ENCODE measurements at places on chromosomes 11 and 22.

GRCh38 chr11:10858439-10859325 lies 829 bp upstream of the ZBED5 start:
- peak; percentile 46 for DNase-seq

DNA sequence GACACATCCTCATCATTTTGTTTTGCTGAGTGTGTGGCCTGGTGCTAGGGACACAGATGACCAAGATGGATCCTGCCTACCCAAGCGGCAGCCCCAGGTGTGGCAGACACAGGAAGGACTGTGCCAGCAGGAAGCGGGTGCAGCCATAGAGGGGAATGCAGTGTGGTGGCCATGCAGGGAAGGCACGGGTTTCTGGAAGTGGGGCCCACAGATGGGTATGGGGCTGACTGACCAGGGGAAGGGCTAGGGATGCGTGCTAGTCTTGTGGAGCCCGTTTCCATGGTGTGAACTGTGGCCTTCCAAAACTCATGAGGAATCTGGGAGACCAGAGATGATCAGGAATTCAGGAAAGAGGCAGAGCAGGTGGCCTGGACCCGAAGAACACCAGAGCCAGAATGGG lies 33.5 kb downstream of the YPEL1 start:
- no peak for DNase-seq

DNA sequence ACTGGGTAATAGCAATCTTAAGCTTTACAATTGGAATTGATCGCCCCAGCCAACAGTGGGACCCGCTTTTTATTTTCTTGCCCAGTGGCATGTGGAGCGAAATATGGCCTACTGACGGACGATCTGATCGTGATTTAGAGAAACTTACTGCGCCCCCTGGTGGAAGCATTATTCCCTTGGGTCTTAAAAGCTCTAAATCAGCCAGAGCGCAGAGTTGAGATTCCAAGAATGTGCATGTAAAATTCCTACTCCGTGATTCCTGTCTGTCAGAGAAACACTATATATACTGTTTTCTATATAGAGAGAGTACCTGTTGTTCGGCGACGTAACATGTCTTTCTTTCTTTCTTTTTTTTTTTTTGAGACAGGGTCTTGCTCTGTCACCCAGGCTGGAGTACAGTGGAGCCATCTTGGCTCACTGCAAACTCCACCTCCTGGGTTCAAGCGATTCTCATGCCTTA lies 3.7 kb upstream of the DPF2 start:
- peak; percentile 89 for DNase-seq

- no peak for DNase-seq
Observed at GRCh38 chr11:33635161-33635560, 65.5 kb downstream of the C11orf91 start.

GRCh38 chr11:47152126-47152952 lies 24.3 kb downstream of the ARFGAP2 start:
- no peak for DNase-seq

DNA sequence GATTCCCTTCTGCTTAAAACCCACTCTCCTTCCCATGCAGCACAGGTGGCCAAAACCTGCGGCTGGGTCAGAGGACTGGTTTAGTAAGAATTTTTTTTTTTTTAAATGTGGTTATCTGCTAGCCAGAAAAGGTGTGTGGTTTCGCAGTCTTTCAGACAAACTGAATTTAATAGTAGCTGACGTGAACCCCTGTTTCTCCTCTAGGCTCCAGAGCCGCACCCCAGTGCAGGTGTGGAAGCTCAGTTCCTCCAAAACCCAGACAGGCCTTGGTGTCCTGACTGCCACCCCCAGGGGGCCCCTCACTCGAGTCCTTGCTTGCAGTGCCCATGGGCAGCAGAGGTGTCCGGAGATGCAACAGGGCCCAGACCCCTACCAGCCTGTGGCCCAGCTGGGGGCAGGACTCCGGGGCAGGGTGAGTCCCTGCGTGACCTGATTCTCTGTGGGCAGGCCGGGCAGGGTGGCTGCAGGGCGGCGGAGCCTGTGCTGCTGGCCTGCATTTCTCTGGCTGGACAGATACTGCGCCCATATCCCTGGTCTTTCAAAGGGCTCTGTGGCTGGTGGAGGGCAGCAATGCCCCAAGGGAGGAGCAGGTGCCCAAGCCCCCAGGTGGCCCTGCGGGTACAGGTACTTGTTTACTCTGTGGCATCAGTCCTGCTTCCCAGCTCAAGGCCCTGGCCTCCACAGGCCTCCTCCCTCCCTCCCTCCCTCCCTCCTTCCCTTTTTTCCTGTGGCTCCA lies 15.2 kb downstream of the KCNQ1 start:
- DNase-seq, result no peak

DNA sequence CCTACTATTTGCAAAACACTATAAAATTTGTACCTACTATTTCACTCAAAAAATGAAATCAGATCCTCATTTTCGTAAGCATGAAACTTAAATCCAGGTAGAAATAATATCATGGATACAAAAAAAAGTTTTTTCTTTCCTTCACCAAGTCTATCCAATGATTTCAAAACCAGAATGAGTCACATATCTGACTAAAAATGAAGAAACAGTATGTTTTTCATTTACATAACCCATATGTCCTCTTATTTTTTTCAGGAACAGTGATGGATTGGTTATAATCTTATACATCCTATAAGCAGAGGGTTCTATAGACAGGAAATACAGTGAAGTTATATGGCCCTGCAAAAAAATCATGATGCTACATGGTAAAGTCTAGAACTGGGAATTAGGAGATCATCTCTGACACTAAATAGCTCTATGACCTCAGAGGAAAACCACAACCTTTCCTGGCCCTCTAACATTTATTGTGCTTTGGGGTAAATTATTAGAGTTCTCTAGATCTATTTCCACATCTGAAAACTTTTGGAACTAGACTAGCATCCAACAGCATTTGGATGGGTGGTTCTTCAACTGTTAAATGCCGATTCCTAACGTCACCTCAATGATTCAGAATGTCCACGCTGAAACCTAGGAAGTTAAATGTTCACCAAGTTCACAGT lies 10.9 kb downstream of the MTMR2 start:
- no peak for DNase-seq

DNA sequence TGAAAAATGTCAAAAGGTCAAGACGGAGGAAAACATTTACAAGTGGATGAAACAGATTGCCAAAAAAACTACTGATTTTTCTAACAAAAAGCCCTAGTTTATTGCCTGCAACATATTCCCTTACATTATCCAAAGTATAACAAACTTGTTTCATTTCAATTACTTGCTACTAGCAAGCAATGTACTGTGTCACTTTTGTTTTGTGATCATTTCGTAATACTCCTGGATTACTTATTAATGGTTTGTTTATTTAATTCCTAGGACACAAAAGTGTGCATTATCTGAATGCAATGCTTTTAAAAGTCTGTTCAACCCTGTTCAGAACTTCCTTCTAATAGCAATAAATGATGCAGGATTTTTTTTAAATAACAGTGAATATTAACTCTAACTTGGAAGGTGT lies 50.9 kb downstream of the CCDC34 start:
- no peak for DNase-seq

DNA sequence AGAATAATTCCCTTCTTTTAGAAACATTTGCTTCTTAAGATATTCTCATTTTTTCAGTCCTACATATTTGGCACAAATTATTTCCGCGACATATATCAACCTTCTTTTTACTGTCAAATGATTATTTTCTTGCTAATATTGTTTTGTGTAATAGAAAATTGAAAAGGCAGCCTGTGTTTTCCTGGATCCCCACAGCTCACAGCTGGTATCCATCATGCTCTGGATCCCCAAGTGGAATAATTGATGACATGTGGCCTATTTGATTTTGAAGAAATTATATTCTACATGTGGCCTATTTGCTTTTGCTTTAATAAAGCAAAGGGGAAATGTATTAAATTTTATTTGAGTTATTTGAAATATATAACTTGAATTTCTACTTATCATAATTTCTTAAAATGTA lies 199.4 kb upstream of the LUZP2 start:
- no peak for DNase-seq

GRCh38 chr11:117071344-117071787 lies 26.9 kb downstream of the SIK3 start:
- no peak for DNase-seq

DNA sequence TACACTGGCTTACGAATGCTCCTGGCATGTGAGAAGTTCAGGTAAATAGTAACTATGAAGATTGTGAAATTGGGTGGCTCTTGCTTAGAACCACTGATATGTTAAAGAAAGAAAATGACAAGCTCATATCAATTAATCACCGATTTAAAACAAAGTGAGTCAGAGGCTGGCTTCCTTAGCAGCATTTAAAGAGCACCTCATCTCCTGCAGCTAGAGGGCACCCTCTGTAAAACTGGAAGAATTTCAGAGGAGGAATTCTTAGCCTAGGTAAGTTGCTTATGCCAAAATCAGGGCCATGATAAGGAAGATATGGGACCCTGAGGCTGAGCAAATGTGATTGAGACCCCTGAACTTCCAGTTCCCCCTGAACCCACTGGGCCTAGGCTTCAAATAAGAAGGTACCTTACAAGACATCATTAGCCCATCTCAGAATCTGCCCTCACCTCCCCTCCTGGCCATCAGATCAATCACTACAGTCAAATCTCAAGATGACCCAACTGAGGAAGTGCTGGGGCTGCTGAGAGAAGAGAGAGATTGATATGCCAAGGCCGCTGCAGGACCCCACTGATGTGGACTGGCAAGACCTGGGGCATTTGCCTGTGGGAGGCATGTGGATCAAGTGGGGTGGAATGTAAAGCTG lies 8.6 kb upstream of the CD3E start:
- peak; percentile 38 for DNase-seq

- DNase-seq, result no peak
Observed at GRCh38 chr11:2127482-2128129, 11.6 kb downstream of the IGF2 start.

DNA sequence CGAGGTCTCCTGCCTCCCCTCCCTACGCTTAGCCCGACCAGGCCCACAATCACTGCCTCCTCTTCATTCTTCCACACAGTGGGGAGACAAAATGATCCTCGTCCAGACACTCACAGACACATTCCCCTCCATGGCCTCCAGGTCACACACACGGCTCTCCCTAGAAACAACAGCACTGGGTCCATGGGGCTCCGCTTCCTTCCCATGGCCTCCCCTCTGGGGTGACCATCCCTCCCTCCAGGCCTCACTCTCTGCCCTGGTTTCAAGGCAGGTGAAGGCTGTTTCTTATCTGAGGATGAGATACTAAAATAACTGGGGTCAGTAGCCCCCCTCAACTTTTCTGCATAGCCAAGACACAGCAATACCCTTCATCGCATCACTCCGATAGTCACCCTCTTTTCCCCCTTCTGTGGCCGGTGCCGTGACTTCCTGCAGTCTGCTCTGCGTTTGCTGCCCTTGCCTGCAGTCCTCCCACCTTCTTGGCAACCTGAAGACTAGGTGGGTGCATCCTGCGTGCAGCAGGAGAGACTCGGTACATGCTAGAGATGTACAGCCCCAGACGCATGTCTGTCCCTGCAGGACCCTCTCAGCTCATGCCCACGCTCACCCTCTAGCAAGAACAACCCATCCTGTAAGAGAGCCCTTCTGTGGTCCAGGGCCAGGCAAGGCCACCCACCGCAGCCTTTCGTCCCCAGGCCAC lies 55.8 kb downstream of the CD6 start:
- peak; percentile 56 for DNase-seq

DNA sequence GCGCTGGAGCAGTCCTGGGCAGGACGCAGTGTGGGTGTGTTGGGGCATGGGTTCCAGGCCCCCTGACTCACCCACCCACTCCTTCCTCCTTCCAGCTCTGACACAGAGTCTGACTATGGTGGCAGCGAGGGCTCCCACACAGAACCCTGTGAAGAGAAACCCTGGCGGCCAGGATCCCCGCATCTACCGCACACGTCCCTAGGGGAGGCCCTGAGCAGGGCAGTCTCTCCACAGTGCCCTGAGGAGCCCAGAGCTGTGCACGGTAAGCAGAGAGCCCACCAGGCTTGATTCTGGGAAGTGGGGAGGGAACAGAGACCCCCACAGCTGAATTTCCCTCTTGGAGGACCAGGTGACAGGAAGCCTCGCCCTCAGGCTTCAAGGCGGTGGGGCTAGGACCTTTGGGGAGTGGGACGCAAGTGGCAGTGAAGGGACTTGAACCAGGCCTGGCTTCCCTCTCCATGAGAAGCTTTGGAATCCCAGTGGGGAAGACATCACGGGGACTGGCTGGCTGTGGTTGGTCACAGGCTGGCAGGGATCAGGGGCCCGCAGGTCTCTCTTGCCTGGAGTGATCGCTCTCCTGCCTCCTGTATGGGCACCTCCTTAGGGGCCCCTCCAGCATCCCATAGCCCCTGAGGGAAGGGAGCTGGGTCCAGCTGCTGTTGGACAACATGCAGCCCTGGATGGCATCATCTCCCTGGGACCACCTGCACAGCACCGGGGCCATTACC lies 96.4 kb upstream of the PARVA start:
- peak; percentile 53 for DNase-seq

GRCh38 chr11:128294671-128295050 lies 292.7 kb downstream of the ETS1 start:
- no peak for DNase-seq

DNA sequence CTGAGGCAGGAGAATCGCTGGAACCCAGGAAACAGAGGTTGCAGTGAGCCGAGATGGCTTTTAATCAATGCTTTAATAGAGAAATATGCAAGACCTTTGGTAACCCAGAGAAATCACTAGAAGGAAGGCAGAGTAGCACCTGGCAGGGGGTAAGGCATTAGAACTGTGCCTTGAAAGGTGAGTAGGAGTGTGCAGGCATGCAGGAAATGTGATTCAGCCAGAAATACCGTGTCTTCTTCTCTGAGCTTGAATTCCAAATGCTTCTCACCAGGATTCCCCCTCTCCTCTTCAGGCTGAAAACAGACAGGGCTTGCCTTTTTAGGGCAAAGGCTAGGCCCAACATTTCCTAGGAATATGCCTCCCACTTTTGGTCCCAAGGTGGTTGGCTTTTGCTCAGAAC lies 51.0 kb downstream of the OR4D9 start:
- no peak for DNase-seq

DNA sequence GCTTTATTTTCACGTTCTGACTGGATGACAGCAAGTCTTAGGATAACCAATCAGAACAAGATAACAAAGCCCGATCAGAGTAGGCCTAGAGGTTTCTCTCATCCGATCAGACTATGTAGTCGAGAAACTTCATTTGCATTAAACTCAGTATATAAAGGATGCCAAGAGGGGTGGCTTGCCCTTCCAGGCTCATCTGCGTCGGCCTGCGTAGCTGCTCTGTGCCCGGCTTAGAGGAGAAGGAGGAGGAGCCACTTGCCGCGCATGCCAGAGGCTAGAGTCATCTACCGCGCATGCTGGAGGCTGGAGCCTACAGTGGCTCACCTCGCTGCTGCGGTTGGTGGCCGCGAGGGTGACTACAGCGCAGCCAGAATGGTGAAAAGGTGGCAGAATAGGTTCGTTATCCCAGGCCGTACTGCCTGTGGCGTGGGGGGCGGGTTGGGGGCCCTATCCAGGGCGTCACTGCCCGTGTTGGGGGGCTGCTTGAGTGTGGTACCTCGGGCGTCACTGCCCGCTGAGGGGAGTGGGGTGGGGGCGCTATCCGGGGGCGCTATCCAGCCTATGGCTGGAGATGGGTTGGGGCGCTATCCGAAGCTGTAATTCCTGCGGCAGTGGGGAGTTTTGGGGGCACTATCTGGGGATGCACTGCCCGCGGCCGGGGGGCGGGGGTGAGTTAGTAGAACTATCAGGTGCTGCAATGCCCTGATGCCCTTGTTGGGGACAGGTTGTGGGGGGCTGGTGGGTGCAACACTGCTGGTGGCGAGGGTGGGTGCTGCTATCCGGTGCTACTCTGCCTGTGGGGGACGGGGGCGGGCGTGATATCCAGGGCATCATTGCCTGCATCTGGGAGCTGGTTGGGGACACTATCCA lies at the start of gene RFPL2:
RFPL2 (minus strand) TSS at position 218 of the 867 bp plus-strand sequence. CDS start 2,622 bp downstream, outside the sequence.
- DNase-seq, result peak; percentile 27

- DNase-seq, result peak; percentile 39
Observed at GRCh38 chr11:76598426-76598839, 72.1 kb downstream of the LRRC32 start.

- no peak for DNase-seq
Observed at GRCh38 chr22:26847046-26847445, 189.7 kb downstream of the MIAT start.
